NCI-H774 (cell line): ENCODE measurements at places on chromosomes 11 and 22.
A peak's percentile ranks its signal among the peaks of the same experiment; 100 is the strongest.

DNA sequence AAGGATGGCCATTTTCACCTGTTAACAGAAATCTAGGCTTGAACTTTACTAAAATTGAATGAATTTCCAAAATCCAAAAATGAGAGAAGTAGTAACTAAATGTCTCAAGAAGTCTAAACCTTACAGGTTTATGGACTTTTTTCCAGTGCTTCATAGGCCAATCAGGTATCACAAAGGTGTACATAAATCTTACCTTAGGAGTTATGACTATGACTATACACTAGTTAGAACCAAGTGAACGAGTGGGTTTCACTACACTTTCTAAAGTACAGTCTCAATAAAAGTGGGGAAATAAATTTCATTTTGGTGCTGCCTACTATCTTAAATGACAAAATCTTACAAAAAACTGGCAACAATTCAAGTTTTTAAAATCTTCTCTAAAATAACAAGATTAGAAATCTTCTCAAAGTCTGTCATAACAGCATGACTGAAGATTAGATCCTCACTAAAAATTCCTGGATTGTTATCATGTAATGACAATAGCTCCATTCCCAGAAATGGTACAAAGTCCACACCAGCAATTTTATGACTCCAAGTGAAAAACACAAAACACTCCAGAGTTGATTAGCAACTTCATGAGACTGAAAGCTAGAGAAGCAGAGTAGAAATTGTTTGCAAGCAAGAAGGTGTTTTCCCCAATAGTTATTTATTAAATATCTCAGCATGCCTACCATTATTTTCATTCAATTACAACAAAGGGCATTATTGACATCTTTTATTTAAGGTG lies 20.9 kb downstream of the SOX6 start:
- no peak for DNase-seq

DNA sequence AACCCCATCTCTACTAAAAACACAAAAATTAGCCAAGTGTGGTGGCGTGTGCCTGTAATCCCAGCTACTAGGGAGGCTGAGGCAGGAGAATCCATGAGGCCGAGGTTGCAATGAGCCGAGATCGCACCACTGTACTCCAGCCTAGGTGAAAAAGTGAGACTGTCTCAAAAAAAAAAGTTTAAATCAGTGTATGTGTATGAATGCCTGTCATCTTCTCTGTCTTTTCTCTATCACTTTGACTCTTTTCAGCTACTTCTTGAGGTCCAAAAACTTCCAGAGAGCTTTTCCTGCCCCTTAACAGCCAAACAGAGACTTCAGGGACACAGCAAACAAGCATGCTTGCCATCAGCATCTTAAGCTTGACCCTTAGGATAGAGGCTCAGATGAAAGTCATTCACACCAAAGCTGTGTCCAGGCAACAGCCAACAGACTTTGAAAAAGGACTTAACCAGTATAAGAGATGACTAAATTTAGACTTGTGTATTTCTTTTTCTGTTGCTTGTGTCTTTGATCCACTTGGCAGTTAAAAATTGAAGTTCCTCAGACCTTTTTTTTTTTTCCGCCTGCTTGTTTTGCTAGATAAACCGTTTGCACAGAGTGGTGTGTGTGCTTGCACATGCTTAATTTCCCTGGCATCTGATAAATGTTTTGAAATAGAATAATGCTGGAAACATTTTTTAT lies 151.9 kb downstream of the DBX1 start:
- DNase-seq, result no peak

DNA sequence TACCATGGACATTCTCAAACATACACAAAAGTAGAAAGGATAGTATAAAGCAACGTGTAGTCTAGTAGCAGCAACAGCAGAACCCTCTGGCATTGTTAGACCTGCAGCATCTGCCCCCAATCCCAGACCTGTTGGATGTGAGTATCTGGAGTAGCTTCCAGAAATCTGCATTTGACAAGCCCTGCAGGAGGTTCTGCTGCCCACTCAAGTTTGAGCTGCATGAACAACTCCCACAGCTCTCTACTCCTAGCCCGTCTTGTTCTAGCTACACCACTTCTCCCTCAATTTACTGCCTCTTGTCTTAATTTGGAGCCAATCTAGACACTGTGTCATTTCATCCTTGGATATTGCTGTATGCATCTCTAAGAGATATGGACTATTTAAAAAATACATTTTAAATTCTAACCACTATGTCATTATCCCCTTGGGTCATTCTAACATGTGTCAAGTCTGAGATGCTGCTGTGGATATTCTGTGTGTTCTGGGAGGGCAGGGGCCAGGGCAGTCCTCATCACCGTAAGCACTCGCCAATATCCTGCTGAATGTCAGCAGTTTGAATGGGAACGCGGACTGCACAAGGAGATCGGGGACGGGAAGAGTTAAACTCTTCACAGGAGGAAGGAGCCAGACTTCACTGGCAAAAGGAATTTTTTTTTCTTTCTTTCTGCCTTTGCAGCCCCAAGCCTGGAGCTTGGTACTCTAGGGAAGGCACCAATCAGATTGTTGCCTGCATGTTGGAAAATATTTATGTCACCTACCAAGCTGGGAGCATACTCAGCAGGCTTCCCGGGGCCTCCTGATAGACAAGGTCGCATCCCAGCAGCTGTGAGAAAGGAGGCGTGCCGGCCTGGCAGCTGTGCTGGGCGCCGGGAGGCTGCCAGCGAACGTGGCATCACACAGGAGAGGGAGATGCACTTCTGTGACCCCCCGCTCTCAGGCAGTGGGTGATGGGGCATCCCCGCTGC lies 429.0 kb downstream of the MIAT start:
- DNase-seq, result no peak

GRCh38 chr22:42747701-42748513 lies 27.2 kb upstream of the A4GALT start:
- no peak for DNase-seq

DNA sequence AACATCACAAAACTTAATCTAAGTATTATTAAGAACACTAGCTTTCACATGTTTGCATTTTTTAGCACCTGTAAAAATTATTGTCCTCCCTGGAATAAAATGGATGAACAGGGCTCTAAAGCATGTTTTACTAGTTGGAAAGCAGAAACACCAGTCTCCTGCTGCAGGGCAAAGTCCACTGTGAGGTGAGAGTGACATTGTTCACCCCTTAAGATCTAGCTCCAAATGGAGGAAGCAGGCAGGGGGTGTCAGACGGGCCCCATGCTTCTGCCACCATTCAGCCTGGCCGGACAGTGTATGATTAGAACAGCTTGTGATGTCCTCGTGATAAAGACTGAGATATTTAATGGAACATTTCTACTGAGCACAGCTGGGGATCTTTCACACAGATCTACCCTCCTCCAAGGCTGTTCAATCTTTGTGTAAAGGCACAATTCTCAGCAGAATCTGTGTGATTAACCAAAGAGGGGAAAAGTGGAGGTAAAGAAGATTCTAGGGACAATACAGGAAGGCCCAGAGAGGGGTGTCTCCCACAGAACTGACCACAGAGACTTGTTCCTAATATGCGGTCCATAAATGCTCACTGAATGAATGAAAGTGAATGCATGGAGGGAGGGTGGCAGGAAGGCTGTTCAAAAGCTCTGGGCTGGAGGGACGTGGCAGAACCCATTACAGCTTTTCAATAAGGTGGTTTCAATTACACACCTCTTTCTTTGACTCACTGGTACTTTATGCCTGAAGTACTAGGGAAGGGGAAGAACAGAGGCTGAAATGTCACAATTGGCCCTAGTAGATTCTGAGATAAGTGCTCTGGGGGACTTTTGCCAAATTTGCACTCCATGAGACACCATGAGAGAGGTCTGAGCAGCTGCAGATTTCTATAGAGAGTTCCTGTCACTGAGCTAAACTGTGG lies 239.1 kb upstream of the ARHGAP20 start:
- DNase-seq, result no peak

- DNase-seq, result peak; percentile 35
Observed at GRCh38 chr11:124233376-124233775, 7.5 kb upstream of the OR8G1 start.

- DNase-seq, result no peak
Observed at GRCh38 chr11:69704508-69705253, 859 bp upstream of the FGF19 start.

GRCh38 chr11:119723243-119723951 lies 5.6 kb downstream of the NECTIN1 start:
- no peak for DNase-seq

DNA sequence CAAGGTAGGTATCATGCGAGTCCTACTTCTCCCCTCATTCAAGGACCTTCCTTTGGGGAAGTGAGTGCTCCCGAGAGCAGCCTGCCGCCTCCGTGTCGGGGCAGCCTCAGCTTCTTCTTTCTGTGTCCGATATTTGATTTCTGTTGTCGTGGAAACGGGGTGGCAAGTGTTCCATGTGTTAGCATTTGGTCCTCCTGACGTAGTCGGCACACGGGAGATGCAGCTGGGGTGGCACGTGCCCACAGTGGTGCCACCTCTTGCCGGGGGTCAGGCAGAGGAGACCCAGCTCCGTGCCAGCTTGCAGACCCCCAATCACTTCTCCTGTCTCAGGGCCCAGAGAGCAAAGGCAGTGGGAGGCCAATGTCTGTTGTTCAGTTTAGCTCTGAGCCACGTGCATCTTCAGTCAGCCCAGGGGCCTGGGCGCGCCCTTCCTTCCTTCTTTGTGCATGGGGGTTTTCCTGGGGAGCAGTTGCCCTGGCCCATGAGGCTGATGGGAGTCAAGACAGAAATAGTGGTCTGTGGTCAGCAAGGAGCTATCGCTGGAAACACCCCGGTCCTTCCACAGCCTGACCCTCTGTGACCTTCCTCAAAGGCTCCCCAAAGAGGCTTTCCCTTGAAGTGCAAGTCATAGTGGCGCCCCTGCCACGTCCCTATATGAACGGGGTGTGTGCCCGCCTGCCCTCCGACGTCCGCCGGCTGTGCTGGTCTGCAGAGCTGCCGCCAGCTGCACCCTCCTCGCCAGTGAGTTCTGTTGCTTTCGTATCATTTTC lies 44.5 kb downstream of the PARVB start:
- no peak for DNase-seq

DNA sequence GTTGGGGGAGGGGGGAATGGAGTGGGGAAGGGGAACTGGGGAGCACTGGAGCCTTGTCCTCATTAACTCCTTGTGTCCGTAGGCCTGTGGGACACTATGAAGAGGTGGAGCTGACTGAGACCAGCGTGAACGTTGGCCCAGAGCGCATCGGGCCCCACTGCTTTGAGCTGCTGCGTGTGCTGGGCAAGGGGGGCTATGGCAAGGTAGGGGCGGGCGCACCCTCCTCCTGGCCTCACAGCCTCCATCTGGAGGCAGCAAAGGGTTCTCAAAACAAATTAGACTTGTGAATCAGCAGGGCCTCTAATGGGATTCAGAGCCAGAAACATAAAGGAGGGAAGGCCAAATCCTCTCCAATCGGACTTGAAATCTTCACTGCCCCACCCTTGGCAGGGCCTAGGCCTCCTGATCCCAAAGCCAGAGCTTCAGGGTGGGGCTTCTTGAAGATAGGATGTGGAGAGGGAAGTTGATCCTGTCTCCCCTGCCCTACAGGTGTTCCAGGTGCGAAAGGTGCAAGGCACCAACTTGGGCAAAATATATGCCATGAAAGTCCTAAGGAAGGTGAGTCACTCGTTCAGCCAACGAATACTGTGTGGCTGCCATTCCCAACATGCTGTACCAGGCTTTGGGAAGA lies 859 bp downstream of the RPS6KB2 start:
- DNase-seq, result no peak

DNA sequence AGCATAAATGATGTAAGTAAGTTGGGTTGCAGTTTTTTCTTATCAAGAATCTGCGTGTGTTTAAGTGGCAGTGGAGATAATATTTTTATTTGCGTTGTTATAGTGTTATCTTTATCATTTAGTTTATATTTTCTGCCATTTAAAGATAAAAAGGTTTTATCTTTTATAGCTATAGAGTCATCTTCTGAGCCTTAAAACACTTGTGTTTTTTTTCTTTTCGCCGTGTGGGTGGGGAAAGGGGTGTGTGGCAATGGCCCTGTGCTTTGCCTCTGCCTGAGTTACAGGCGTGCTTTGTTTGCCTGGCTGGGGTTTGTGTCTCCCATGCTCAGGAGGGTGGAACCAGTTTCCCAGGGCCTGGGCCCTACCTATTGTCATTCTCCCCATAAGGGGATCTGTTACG lies 16.2 kb downstream of the ARHGEF12 start:
- DNase-seq, result no peak

DNA sequence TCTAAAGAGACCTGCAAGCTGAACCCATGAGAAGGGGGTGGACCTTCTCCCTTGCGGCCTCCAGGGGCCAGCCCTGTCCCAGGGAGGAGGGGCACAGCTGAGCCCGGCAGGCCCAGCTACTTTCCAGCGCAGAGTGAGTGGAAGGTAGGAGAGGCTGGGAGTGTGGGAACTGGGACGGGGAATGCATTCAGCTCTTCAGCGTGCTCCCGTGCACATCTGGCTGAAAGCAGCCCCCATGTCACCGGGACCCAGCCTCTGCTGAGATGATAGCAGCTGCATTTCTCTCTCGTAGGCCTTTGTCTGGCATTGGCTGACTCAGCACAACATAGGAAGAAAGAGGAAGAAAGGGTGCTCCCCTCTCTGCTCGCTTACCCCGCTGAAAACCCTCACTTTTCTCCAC lies 951.5 kb downstream of the TBC1D22A start:
- no peak for DNase-seq

DNA sequence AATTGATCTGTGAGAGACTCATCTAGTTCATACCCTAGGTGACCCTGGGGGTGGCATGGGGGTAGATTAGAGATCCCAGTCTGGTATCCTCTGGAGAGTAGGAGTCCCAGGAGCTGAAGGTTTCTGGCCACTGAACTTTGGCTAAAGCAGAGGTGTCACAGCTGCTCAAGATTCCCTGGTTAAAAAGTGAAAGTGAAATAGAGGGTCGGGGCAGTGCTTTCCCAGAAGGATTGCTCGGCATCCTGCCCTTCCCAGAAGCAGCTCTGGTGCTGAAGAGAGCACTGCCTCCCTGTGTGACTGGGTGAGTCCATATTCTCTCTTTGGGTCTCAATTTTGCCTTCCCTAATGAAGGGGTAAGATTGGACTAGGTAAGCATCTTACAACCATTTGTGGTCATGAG lies 653 bp downstream of the IL18BP start:
- DNase-seq, result no peak

DNA sequence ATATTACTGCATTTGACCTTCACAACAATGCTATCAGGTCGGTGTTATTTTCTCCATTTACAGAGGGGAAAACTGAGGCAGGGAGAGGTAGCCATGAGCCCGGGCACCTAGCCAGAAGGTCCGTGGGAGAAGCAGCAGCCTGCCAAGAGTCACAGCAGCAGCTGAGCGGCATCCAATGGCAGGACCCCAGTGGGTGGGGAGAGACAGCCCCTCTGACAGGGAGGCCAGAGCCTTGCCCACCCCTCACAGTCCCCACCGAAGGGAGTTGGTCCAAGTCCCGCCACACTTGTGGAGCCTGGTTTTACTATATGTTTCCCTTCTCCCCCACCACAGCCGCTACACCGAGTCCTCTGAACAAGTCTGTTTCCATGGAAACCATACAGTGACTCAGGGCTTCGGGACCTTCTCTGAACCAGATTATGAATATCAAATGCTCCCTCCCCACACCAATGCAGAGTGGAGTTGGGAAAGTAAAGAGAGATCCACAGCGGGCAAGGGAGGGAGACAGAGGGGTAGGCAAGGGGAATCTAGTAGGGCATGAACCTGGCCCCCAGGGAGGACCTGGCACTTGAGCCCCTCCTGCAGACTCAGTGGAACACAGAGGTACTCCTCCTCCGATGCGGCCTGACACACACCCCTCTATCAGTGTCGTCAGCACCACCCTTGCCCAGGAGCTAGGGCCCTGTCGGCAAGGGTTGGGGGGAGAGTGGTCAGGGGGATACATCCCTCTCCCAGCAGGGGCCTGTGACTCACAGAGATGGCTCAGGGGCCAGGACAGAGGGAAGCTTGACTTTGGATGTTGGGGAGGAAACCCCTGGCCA lies 2.5 kb downstream of the CHST1 start:
- DNase-seq, result no peak

- no peak for DNase-seq
Observed at GRCh38 chr22:30483169-30483568, 11.4 kb upstream of the SEC14L3 start.

GRCh38 chr22:48161298-48161697 lies 1398.8 kb downstream of the TBC1D22A start:
- no peak for DNase-seq
